ENCODE measurements at places on chromosomes 12 and 14.

GRCh38 chr12:68538726-68539614 is 71.7 kb upstream of the RAP1B start:
- peak; percentile 25 for DNase-seq

DNA sequence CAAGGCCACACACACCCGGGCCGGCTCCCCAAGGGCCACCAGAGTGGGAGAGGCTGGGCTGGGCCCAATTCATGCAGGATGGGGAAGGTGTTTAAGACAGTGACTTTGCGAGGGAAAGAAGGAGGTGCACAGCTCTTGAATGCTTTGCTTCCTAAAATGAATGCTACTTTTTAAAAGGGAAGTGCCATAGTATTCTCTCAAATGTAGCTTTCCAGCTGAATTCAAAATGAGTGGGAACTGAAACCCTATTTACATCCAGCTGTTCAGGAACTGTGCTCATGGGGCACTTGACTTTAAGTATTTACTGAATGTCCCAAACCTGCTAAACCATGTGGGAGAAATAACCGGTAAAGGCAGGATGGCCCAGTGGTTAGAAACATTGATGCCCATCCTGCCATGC is 7.6 kb downstream of the ITPK1 start:
- no peak for DNase-seq

DNA sequence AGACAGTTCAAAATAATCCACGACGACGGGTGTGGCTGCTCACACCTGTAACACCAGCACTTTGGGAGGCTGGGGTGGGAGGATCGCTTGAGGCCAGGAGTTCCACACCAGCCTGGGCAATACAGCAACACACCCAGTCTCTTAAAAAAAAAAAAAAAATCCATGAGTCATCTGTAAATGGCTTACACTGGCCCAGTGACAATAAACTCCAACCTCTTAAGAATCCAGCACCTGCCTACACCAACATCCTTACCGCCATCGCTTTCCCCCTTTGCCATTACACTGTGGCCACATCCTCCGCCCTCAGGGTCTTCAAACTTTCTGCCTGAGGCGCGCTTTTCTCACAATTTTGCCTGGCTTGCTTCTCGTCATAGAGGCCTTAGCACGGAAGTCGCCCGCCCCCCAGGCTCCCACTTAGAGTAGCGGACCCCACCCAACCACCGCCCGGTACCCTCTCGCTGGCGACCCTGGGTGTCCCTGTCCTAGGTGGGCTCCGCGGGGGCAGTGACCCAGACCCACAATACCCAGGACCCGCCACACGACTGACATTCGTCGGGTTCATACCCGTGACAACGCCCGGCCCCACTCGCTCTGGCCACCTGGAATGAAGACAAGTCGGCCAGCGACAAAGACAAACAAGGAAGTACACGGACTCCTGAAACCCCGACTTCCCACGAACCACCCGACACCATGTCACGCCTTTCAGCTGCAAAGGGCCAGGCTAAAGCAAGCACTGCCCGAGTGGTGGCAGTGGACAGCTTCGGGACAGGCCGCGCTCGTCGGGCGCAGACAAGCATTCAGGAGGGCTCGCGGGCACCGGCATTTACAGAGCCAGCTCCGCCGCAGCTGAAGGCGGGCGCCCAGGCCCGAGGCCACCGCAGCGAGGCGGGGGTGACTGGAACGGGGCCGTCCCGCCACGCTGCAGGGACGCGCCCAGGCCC is 636 bp downstream of the GOLGA3 start:
- DNase-seq, result no peak

GRCh38 chr12:50659690-50660424 is 104.0 kb upstream of the ATF1 start:
- DNase-seq, result no peak

GRCh38 chr12:28086521-28087155 is 103.6 kb upstream of the CCDC91 start:
- no peak for DNase-seq

All from effector CD8-positive, alpha-beta T cell (primary cell).